ENCODE measurements at places on chromosomes 5 and 9.
A peak's percentile ranks its signal among the peaks of the same experiment; 100 is the strongest.

- peak; percentile 90 for DNase-seq
Measured at GRCh38 chr5:89878140-89879132, 531.1 kb downstream of the CETN3 start.

GRCh38 chr9:120713257-120714087, 798 bp downstream of the MEGF9 start:
- peak; percentile 64 for DNase-seq

DNA sequence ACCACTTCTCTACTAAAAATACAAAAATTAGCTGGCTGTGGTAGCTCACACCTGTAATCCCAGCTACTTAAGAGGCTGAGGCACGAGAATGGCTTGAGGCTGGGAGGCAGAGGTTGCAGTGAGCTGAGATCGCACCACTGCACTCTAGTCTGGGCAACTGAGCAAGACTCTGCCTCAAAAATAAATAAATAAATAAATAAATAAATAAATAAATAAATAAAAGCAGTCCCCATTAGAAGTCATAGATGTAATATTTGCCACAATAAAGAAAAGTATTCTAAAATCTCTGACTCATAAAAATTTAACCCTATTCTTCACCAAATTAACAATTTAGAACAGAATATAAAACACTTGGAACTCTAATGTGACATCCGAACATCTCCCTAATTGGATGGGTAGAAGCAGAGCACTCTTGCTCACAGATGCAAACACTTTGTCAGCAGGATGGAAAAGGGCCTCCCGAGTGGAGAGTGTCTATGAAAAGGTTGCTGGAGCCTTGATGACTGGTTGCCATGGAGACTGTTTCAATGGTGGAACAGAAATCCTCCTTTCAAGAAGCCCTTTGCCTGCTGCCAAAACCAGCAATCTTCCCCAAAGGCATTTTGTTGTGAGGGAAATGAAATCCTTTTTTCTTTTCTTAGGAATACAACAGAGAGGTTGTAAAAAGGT, 38.9 kb upstream of the TRAF1 start:
- no peak for DNase-seq

- DNase-seq, result no peak
Measured at GRCh38 chr5:61827445-61827975, 478.5 kb upstream of the KIF2A start.

- DNase-seq, result no peak
Measured at GRCh38 chr5:52906343-52906742, 82.8 kb upstream of the ITGA2 start.
